ENCODE measurements at places on chromosomes 1 and 21. TPM values are rescaled to one million over a fixed set of nuclear protein-coding genes. Genes with fewer than 3 reads are reported as not detected.

Gene TNNI3K
- 0.34 TPM for total RNA-seq

Gene TTLL7
- total RNA-seq = 1.0 TPM

Gene OR6N1
- total RNA-seq = not detected

Gene PCNX2
- total RNA-seq = 30.3 TPM

Gene CORT
- 0.14 TPM for total RNA-seq

Gene PTGS2
- 99.1 TPM for total RNA-seq

Gene MYBPH
- total RNA-seq = not detected

Gene AHCYL1
- total RNA-seq = 62.5 TPM

Gene FMO3
- total RNA-seq = 0.50 TPM

Gene SFN
- total RNA-seq = 1,116 TPM

Gene NFASC
- 0.34 TPM for total RNA-seq

Gene ADAMTS4
- total RNA-seq = under 0.01 TPM

Gene SERBP1
- 304 TPM for total RNA-seq

Gene NGF
- 4.3 TPM for total RNA-seq

Gene AK5
- total RNA-seq = not detected

Gene VCAM1
- not detected for total RNA-seq

Gene UMODL1
- total RNA-seq = 0.07 TPM

Gene SPATA45
- total RNA-seq = not detected
